ENCODE measurements at places on chromosomes 6 and 20. TPM values are rescaled to one million over a fixed set of nuclear protein-coding genes. Genes with fewer than 3 reads are reported as not detected.

Gene CGA
- not detected for total RNA-seq

Gene ANGPT4
- 0.03 TPM for total RNA-seq

Gene HLA-DRB1
- total RNA-seq: 35.7 TPM

Gene AAR2
- total RNA-seq: 11.5 TPM

Gene PRL
- not detected for total RNA-seq

Gene DOP1A
- 10.0 TPM for total RNA-seq

Gene MAFB
- 18.0 TPM for total RNA-seq

Gene HDDC2
- 33.9 TPM for total RNA-seq

Gene HLA-DQA1
- total RNA-seq: 2.4 TPM

Gene GRIK2
- 0.79 TPM for total RNA-seq

Gene PRSS35
- total RNA-seq: 0.44 TPM

Gene SALL4
- total RNA-seq: 1.6 TPM

Gene MAS1
- not detected for total RNA-seq

Gene EPB41L2
- 63.0 TPM for total RNA-seq

GRCh38 chr6:43368259-43369160 lies 937 bp downstream of the ZNF318 start:
- peak; percentile 30 for DNase-seq

- no peak for DNase-seq
Measured at GRCh38 chr20:34541264-34541901, 17.1 kb upstream of the MAP1LC3A start.

- peak; percentile 53 for DNase-seq
Measured at GRCh38 chr6:35078896-35079295, 62.2 kb downstream of the TCP11 start.

GRCh38 chr6:131112249-131112648 lies 23.0 kb upstream of the AKAP7 start:
- no peak for DNase-seq

DNA sequence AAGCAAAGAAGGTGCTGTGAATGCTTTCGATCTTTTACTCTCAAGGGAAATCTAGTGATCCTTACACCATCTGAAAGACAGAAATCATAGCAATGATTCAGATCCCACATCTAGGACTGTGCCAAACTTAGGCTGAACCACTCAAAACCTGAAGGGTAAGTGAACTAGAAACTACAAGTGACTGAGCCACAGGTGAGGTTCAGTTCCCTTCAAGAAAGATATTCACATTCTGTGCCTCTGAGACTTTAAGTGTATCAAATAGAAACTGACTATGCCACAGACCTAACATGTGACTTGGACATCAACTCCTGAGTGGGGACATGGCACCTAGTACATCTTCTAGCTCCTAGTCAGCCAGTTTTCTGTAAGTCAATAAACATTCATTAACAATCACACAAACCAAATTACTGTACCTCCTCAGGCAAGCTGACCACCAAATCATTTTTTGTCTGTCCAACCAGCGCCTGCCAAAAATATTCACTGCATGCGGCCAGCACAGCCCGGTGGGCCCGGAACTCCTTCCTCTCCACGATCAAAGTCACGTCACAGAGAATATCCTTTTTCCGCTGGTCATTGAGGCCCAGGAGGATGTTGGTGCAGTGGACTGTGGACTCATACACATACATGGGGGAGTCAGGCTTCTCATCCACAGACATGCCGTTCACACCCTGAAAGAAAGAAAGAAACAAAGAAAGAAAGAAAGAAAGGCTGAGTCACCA lies 114.1 kb downstream of the GJA10 start:
- no peak for DNase-seq

GRCh38 chr6:99331531-99331930 lies 17.9 kb downstream of the FAXC start:
- no peak for DNase-seq

GRCh38 chr6:148166339-148166968 lies 176.2 kb upstream of the SASH1 start:
- DNase-seq: no peak

- DNase-seq: no peak
Measured at GRCh38 chr6:79543886-79544285, 6.7 kb upstream of the LCA5 start.

- DNase-seq: no peak
Measured at GRCh38 chr20:31862506-31862905, 7.8 kb downstream of the DUSP15 start.

DNA sequence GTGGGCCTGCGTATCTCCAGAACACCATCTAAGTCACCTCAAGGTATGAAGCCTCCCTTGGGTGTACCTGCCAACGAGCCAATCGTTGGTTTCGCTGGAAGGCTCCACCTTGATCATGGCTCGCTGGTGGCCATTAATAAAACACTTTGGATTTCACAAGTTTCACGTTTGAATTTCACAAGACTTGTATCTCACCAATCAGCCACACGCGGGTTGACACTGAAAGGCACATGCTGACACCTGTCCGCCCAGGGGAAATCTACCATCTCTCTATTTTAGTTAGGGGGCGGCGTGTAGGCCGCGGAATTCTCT lies 586 bp upstream of the HMGA1 start:
- no peak for DNase-seq

GRCh38 chr6:93343476-93343875 lies 75.9 kb downstream of the EPHA7 start:
- no peak for DNase-seq

GRCh38 chr6:147262946-147263345 lies 58.7 kb downstream of the STXBP5 start:
- no peak for DNase-seq

- DNase-seq: no peak
Measured at GRCh38 chr6:30570740-30571074, 535 bp upstream of the ABCF1 start.

- DNase-seq: no peak
Measured at GRCh38 chr6:16907991-16908390, 146.7 kb upstream of the ATXN1 start.

GRCh38 chr6:126959765-126960164 lies 158.7 kb upstream of the RSPO3 start:
- no peak for DNase-seq

DNA sequence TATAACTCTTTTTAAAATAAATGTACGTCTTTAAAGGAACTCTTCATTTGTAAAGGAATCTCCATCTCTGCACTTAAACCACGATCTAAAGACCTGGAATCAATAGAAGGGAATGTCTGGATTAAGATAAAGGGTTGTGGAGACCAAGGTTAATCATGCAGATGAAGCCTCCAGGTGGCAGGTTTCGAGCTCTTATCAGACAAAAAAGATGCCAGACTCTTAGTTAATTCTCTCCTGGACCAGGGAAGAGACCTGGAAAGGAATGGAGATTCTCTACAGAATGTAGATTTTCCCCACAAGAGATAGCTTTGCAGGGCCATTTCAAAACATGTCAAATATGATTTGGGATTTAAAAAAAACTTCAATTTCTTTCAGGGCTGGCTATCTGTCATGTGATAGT lies 71.5 kb upstream of the SSTR4 start:
- DNase-seq: no peak

DNA sequence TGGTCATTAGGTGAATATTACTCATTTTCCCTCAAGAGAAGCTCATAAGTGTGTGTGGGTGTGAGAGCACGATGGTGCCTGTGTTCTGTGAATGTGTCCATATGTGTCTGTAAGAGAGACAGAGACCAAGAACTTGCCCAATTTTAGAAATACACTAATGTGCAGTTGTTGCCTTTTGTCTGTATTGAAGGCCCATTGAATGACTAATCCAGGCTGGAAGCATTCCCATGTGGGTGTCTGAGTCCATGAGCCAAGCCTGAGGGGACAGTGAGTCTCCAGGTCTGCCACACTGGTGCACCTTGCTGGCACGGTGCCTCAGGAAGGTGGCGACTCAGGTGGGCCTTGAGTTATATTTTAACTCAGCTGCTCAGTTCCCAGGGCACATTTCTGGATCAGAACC lies 25.5 kb upstream of the ASXL1 start:
- DNase-seq: peak; percentile 92

GRCh38 chr6:168440520-168441433 lies at the start of gene SMOC2:
Gene SMOC2, plus strand, starts transcription at chr6:168441184. Its CDS starts 187 bp downstream, at chr6:168441371.
- DNase-seq: peak; percentile 28

GRCh38 chr6:147506704-147507114 lies 1.8 kb upstream of the SAMD5 start:
- peak; percentile 81 for DNase-seq

GRCh38 chr6:5781019-5781418 lies 225.7 kb downstream of the NRN1 start:
- DNase-seq: no peak

- no peak for DNase-seq
Measured at GRCh38 chr6:29376003-29376402, 912 bp upstream of the OR12D3 start.

- no peak for DNase-seq
Measured at GRCh38 chr6:29927841-29928388, 14.4 kb upstream of the HLA-A start.

DNA sequence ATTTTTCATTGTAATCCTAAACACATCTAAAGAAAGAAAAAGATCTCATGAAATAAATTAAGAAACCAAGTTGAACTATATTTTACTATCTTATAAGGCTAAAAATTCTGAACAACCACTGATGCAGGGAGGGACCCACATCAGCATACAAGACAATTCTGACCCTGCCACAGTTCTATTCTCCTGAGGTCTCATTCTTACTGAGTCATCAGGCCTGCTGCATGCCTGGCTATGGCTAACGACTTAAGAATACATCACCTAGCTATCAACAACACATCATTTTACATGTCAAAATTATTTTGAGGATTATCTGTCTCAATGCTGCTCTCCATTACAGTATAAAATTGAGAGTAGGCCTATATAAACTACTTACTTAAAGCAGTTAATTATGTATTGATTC lies 52.9 kb downstream of the FBXL4 start:
- DNase-seq: no peak

GRCh38 chr6:101935732-101936131 lies 542.2 kb downstream of the GRIK2 start:
- DNase-seq: no peak

GRCh38 chr20:57539889-57540288 lies 14.9 kb upstream of the CTCFL start:
- no peak for DNase-seq

- no peak for DNase-seq
Measured at GRCh38 chr20:2130683-2131082, 29.1 kb downstream of the STK35 start.

DNA sequence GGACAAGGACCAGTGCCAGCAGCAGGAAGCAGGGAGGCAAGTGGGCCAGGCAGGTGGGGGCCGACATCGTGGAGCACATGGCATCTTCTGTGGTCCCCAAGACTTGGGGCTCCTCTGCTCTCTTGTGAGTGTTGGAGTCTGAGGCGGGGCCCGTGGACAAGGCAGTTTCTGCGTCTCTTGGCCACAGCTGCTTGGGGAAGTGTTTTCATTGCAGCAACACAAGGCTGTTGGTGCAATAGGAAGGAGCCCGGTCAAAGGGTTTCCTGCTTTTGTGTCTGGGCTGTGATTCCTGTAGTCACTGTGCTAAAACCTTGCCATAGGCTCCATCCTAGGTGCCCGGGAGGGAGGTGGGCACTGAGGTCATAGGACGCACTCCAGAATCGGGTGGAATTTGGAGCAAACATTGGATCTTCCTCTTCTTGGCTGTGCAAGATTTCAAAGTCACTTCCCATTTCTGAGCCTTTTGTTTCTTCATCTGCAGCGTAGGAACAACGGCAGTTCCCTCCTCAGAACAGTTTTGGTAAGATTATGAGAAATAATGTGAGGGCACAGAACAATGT lies at the start of gene SIRPB2:
TSS of gene SIRPB2 (minus strand) at position 140 of the 560 bp plus-strand sequence. CDS start at position 79, 61 bp downstream.
- DNase-seq: no peak
